ENCODE measurements at places on chromosomes 4 and X. TPM values are rescaled to one million over a fixed set of nuclear protein-coding genes. Genes with fewer than 3 reads are reported as not detected.
A peak's percentile ranks its signal among the peaks of the same experiment; 100 is the strongest.

DNA sequence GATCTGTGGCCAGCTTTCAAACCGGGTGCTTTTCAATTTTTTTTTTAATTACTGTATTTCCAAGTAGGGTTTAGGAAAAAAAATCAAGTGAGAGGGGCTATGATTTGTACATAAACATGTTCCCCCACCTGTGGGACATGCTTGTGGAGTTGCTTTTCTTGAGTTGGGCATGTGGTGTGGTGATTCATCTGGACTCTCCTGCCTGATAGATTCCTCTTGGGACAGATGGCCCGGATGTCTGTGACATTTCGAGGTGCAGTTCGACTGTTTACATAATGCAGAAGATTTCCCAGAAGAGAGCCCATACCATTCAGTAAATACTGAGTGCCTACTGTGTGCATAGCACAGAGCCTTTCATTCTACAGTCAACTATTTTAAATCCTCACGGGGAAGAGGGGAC, 49.9 kb downstream of the DOCK11 start:
- no peak for DNase-seq
- no peaks in the 10 kb centered on the region for H3K27me3 ChIP-seq
- H3K4me1 ChIP-seq, result no peaks in the 10 kb centered on the region
- H3K4me3 ChIP-seq, result no peak overlapping the region

DNA sequence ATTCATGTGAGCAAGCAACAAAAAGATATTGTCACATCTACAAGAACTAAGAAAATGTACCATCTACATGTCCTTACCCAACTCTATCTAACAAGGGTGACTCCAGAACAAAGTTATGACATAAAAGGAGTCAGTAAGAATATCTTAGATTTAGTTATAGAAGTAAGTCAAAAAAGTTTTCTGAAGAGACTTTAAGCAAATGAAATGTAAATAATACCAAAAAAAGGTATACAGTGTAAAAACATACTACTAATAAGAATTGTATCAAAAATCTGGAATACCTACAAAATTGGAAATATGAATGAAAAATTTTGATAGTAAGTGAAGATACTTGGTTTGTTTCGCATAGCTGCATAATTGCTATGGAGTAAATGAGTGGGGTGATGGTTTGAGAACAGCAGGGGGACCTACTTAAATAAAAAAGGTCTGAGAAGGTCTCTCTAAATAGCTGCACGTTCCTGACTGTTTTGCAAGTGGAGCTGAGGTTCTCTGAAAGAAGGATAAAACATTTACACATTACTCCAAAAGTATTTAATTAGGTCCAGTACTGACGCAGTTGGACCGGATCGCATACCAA, 51.0 kb upstream of the ENPP6 start:
- no peak for DNase-seq
- peaks cover 27% of the 10 kb centered on the region for H3K4me1 ChIP-seq
- H3K4me3 ChIP-seq, result peak overlapping the region; percentile 49
- no peaks in the 10 kb centered on the region for H3K27me3 ChIP-seq
- no peaks in the 10 kb centered on the region for H3K36me3 ChIP-seq
- peak overlapping the region; percentile 56 for H3K27ac ChIP-seq

GRCh38 chrX:3771766-3772165, 58.3 kb upstream of the PRKX start:
- no peak overlapping the region for H3K4me3 ChIP-seq
- H3K4me1 ChIP-seq, result no peaks in the 10 kb centered on the region
- DNase-seq, result no peak
- H3K27ac ChIP-seq, result no peak overlapping the region

DNA sequence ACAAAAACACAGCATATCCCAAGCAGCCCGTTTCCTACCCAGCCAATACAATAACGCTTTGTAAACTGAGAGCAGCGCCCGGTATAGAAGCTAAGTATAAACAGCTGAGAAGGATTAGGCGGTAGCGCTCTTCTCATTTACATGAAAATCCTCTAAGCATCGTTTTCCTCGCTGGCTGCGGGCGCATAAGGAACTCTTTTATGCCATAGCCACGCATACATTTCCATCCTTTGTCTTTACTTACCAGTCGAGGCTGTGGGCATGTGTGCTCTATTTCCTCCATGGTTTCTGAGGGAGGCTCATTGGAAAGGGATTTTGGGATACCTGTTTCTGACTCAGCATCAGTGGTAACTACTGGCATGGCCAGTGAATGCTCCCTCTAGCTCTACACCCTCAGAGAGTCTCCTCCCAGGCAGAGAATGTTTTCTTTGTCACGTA, 383 bp downstream of the PCYT1B start:
- H3K27ac ChIP-seq, result no peak overlapping the region
- DNase-seq, result no peak
- no peaks in the 10 kb centered on the region for H3K36me3 ChIP-seq
- H3K4me3 ChIP-seq, result no peak overlapping the region
- H3K27me3 ChIP-seq, result no peaks in the 10 kb centered on the region

DNA sequence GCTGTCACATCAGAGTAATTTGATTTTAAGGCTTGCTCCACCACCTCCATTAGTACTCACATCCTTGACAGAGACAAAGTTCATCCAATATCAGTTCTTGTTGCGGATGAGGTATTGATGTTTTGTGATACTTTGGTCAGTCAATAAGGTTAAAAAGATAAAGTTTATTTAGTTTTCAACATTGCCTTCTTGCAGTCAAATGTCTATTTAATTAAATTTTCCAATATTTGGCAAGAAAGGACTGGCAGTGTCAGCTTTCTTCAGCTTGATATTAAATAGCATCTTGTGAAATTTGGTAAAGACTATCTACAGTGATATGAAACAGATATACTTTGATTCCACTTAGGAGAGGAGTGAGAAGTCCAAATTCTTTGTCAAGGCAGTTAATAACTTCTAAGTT, 493.4 kb downstream of the ADGRL3 start:
- no peaks in the 10 kb centered on the region for H3K4me1 ChIP-seq
- no peaks in the 10 kb centered on the region for H3K36me3 ChIP-seq
- H3K27ac ChIP-seq, result no peak overlapping the region

- H3K27me3 ChIP-seq, result no peaks in the 10 kb centered on the region
- no peak overlapping the region for H3K27ac ChIP-seq
- H3K4me3 ChIP-seq, result no peak overlapping the region
- no peaks in the 10 kb centered on the region for H3K4me1 ChIP-seq
- no peaks in the 10 kb centered on the region for H3K36me3 ChIP-seq
- DNase-seq, result no peak
Observed at GRCh38 chr4:6020613-6021012, 2.4 kb upstream of the C4orf50 start.

- no peak for DNase-seq
- H3K27me3 ChIP-seq, result no peaks in the 10 kb centered on the region
- H3K36me3 ChIP-seq, result no peaks in the 10 kb centered on the region
- no peaks in the 10 kb centered on the region for H3K4me1 ChIP-seq
- H3K4me3 ChIP-seq, result no peak overlapping the region
Observed at GRCh38 chrX:139920316-139920715, 12.5 kb downstream of the ATP11C start.

DNA sequence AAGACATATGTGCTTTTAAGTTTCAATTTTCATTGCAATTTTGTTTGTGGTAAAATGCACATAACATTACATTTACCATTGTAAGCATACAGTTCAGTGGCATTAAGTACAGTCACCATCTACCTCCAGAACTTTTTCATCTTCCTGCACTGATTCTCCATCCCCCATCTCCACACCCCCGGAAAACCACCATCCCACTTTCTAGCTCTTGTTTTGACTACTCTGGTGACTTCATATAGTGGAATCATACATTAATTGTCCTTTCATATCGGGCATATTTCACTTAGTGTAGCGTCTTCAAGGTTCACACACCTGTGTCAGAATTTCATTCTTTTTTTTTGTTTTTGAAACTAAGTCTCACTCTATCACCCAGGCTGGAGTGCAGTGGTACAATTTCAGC, 143.5 kb downstream of the GPR143 start:
- no peaks in the 10 kb centered on the region for H3K27me3 ChIP-seq
- no peak overlapping the region for H3K4me3 ChIP-seq
- no peak overlapping the region for H3K27ac ChIP-seq
- DNase-seq, result no peak

GRCh38 chr4:121138039-121138825, 25.9 kb downstream of the TNIP3 start:
- no peaks in the 10 kb centered on the region for H3K27me3 ChIP-seq
- H3K27ac ChIP-seq, result no peak overlapping the region
- H3K36me3 ChIP-seq, result no peaks in the 10 kb centered on the region
- H3K4me3 ChIP-seq, result no peak overlapping the region

DNA sequence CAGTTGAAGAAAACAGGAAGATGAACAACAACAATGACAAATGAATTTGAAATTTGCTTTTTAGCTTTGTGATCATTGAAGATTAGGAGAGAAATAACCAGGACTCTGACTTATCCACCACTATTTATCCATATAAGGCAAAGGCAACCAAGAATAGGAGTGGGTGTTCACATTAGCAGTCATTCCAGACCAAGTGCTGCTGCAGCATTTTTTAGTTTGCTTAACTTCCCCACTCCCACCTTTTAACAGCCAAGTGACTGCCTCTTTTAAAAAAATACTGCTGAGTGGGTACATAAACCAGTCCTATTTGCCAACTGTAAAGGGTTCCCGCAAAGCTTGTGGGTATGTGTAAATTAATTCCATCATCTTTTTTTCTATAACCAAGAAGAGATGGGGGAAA, 230.9 kb downstream of the IQCM start:
- no peaks in the 10 kb centered on the region for H3K4me1 ChIP-seq
- H3K27ac ChIP-seq, result no peak overlapping the region
- no peaks in the 10 kb centered on the region for H3K36me3 ChIP-seq

- no peaks in the 10 kb centered on the region for H3K36me3 ChIP-seq
- DNase-seq, result no peak
Observed at GRCh38 chr4:113760094-113760794, 1.3 kb downstream of the CAMK2D start.

DNA sequence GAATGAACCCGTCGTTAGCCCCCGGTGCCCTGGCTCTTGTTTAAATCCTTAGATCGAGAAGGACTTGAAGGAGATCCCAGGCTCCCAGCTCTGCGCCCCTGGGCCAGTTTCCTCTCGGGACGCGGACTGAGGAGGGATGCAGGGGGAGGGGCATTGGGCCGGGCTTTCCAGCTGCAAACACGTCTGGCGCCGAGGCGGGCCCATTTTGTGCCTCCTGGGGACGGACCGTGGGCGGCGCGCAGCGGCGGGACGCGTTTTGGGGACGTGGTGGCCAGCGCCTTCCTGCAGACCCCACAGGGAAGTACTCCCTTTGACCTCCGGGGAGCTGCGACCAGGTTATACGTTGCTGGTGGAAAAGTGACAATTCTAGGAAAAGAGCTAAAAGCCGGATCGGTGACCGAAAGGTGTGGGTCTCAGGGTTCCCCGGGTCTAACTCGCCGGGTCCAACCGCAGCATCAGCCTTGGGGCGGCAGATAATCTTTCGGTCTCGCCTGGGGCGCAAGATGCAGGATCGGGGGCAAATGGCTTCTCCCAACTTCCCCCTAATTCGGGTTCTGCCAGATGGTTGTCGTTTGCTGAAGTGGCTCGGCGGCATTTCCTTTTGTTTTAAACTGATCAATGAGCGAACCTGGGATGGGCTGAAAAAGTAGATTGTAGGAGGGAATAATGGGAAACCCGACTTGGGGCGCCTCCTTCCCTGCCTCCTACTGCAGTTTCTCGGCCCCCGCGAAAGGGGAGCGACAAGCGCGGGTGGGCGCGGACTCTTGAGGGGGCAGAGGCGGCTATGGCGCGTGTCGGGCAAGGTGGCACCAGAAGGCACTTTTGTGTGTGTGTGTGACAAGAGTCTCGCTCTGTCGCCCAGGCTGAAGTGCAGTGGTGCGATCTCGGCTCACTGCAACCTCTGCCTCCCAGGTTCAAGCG, 2.9 kb downstream of the PDGFRA start:
- H3K27me3 ChIP-seq, result no peaks in the 10 kb centered on the region
- no peak overlapping the region for H3K4me3 ChIP-seq
- DNase-seq, result no peak
- no peaks in the 10 kb centered on the region for H3K36me3 ChIP-seq
- H3K4me1 ChIP-seq, result no peaks in the 10 kb centered on the region

GRCh38 chr4:55517526-55518229, 29.0 kb downstream of the CLOCK start:
- H3K4me1 ChIP-seq, result no peaks in the 10 kb centered on the region
- no peak for DNase-seq
- H3K36me3 ChIP-seq, result no peaks in the 10 kb centered on the region
- H3K4me3 ChIP-seq, result no peak overlapping the region
- H3K27me3 ChIP-seq, result no peaks in the 10 kb centered on the region

DNA sequence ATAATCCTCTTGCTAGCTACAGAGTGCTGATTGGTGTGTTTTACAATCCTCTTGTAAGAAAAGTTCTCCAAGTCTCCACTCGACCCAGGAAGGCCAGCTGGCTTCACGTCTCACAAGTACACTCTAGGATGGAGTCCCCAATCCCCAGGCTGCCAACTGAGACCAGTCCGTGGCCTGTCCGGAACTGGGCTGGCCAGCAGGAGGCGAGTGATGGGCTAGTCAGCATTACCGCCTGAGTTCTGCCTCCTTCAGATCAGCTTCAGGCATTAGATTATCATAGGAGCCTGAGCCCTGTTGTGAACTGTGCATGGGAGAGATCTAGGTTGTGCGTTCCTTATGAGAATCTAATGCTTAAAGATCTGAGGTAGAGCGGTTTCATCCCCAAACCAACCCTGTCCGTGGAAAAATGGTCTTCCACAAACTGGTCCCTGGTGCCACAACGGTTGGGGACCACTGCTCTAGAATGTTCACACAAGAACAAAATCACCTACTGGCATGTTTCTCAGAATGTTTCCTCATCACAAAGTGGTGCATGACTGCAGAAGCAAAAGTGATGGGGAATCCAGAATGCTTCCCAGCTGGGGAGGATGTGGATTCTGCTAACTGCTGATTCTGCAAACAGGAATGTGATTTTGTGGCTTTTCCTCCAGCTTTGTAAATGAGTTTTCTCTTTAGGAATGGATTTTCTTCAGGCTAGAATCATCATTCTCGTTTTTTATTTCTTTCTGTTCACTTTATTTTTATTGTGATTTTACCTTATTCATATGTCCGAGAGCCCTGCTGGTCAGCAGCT, 40.9 kb downstream of the SEPTIN11 start:
- H3K27me3 ChIP-seq, result no peaks in the 10 kb centered on the region
- no peaks in the 10 kb centered on the region for H3K36me3 ChIP-seq
- no peaks in the 10 kb centered on the region for H3K4me1 ChIP-seq
- DNase-seq, result no peak
- no peak overlapping the region for H3K4me3 ChIP-seq
- no peak overlapping the region for H3K27ac ChIP-seq

GRCh38 chrX:36986231-36986630, 21.9 kb upstream of the FAM47C start:
- H3K4me1 ChIP-seq, result no peaks in the 10 kb centered on the region
- no peak overlapping the region for H3K27ac ChIP-seq
- H3K4me3 ChIP-seq, result no peak overlapping the region
- H3K36me3 ChIP-seq, result no peaks in the 10 kb centered on the region
- DNase-seq, result no peak
- H3K27me3 ChIP-seq, result no peaks in the 10 kb centered on the region

- no peak overlapping the region for H3K27ac ChIP-seq
- H3K4me3 ChIP-seq, result no peak overlapping the region
- no peaks in the 10 kb centered on the region for H3K27me3 ChIP-seq
Observed at GRCh38 chr4:168978001-168978700, 31.9 kb downstream of the CBR4 start.

MAGEA2 gene
- total RNA-seq, result 48.1 TPM

HPGDS gene
- not detected for total RNA-seq

RGN gene
- total RNA-seq, result not detected

TEX13A gene
- not detected for total RNA-seq

PPEF2 gene
- total RNA-seq, result not detected

PALLD gene
- total RNA-seq, result 166 TPM

Data from HCT116 (cell line).